Activated CD4-positive, alpha-beta T cell treated with anti-CD3 and anti-CD28 coated beads for 24 hours (primary cell): ENCODE measurements at places on chromosomes 13 and 19.

- DNase-seq = no peak
Measured at GRCh38 chr13:98738213-98738612, 14.3 kb downstream of the SLC15A1 start.

DNA sequence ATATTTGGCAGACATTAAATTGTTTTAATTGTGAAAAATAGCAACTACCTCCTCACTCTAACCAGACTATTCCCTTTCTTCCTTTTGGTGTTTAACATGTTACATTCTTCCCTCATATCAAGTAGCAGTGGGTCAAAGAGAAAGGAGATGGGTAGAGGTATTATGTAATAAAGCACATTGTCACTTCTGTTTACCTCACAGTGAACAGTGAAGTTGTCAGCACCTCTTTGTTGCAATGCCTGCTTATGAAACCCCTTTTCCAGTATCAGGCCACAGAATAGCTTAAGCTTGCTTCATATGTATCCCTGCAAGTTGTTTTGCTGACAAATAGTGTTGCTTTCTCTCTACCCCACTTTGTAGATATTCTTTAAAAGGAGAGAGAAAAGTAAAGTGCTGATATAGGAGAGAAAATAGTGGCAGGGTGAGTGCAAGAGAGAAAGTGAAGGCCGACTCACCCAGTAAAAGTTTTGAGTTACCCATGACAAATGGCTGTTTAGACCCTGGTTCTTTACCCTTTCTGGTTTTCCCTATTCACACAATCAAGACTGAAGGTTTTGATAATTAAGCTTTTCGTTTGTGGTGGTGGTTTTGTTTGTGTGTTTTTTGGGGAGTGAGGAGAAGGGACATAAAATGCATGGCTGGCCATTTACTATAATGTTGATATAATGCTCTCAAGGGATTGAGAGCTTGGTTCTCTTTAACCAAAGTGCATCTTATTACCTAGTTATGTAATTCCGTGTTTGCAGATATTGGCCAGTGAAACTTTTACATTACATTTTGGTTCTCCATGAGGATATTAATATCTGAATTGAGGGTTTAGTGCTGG lies 3.7 kb downstream of the ITM2B start:
- DNase-seq = no peak

DNA sequence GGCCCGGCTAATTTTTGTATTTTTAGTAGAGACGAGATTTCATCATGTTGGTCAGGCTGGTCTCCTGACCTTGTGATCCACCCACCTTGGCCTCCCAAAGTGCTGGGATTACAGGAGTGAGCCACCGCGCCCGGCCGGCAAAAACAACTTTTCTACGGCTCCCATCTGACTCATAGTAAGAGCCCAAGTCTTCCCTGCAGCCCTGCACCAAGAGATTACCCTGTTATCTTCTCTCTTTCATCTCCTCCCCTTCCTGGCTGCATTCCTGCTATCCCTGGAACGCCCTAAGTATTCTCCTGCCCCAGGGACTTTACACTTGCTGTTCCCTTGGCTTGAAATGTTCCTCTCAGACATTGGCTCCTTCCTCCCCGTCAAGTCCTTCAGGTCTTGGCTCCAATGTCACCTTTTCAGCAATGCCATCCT lies 6.6 kb downstream of the AP2S1 start:
- DNase-seq = no peak

- DNase-seq = no peak
Measured at GRCh38 chr13:44263751-44264620, 109.6 kb upstream of the SERP2 start.

- no peak for DNase-seq
Measured at GRCh38 chr19:29893606-29894284, 48.3 kb upstream of the URI1 start.

DNA sequence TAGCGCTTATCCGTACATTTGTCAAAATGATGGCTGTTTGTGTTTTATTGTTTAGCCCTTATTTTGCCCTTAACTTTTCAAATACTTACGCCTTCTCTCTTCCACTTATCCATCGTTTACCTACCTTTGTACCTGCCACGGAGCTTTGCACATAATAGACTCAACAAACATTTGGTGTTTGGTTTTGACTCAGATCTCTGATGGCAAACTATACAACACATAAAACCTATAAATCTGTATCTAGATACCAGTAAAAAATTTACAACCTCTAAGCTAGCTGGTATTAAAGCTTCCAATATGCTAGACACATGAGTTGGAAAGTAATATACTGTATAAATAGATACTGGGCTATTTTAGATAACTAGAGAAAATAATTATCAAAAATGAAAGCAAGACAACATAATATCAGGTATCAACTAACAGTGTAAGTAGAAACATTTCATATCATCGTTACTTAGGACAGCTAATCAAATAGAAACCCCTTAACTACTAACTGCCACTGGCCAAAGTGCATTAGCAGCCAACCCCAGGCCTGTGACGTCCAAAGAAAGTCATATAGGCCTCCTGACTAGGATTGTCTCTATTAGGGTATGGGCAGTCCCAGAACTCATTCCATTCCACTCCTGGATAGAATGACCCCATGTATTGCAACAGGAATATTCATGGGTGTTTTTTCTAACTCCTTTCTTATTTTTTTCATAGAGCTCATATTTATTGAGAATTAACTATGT lies 53.8 kb downstream of the KCTD12 start:
- no peak for DNase-seq

- no peak for DNase-seq
Measured at GRCh38 chr13:75788481-75788981, 152.4 kb downstream of the LMO7 start.

DNA sequence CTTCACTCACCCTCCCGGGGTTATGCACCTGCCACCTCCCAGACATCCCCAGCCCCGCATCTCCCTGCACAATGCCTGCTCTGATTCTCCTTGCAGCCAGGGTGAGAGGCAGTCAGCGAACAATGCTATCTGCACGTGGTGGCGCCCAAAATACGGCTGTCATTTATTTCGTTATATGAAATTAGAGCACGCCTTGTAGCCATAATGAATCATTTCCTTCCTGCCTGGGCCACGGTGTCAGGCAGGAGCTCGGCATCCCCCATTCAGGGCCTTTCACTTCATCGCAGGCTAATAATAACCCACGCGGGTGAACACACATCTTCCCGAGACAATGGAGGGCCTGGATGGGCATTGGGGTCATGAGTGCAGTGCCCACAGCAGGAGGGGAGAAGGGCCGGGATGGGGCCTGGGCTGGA lies 143.8 kb upstream of the ZNF507 start:
- DNase-seq = no peak

DNA sequence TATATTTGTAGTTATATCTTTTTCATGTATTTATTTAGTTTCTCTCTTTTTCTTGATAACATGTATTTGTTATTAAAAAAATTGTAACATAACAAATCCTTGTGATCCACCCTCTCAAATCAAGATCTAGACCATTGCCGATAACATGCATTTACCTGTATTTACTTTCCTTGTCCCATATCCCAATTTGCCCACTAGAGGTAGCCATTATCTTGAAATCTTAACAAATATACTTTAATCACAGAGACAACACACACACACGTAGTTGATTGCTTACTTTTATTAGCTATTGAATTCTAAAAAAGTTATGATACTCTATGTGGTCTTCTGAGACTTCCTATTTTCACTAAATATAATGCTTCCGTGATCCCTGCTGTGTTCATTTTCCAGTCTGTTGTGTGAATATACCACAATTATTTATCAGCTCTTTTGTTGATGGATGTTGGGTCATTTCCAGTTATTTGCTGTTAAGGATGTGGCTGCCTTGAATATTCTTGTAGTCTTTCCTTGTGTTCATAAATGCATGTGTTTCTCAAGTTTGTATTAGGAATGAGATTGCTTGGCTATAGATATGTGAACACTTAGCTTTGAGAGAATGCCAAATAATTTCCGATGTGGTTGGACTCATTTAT lies 31.3 kb upstream of the ZMYM2 start:
- DNase-seq = no peak

- DNase-seq = no peak
Measured at GRCh38 chr19:54352546-54352945, 12.2 kb downstream of the LAIR1 start.
